Left colon (tissue), 2 donors: ENCODE measurements at places on chromosomes 6 and 20.

GRCh38 chr20:50852085-50852484, 57.2 kb downstream of the BCAS4 start:
- no peak for DNase-seq

GRCh38 chr6:57315111-57315510, 2.3 kb upstream of the PRIM2 start:
- DNase-seq, result no peak

- DNase-seq, result no peak
These were observed 11.6 kb downstream of the DEFB127 start for GRCh38 chr20:168876-169275.

- DNase-seq, result no peak
These were observed 71.9 kb downstream of the GJA10 start for GRCh38 chr6:89966228-89966544.
